ENCODE measurements at places on chromosomes 13 and 19. TPM values are rescaled to one million over a fixed set of nuclear protein-coding genes. Genes with fewer than 3 reads are reported as not detected.

The FUT3 gene
- not detected for total RNA-seq

The FPR3 gene
- total RNA-seq = not detected

The GPR42 gene
- total RNA-seq = not detected

The CLC gene
- not detected for total RNA-seq

The ZNF20 gene
- 4.8 TPM for total RNA-seq

The LSR gene
- total RNA-seq = not detected

The CEACAM7 gene
- total RNA-seq = not detected

The ZNF534 gene
- total RNA-seq = not detected

The SERPINE3 gene
- not detected for total RNA-seq
